Activated CD4-positive, alpha-beta T cell treated with anti-CD3 and anti-CD28 coated beads, Interleukin-2, amount 50 U/mL, for 48 hours (primary cell): ENCODE measurements at places on chromosomes 11 and 22.

DNA sequence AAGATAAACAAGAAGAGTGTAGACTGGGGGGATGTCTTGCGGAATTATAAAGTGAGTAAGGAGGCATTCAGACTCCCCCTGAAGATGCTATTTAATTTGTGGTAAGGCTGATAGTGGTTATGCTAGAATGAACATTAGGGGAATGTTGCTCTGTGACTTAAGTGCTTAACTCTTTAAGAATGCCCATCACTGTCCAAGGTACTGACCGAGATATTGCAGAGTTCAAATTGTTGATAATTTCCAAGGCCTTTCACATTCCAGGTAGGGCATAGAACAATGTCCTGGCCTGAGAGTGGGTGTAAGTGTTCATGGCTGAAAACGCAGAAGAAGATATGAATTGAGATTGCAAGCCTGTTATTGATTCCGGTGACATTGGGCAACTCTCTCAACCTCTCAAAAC lies 90.3 kb upstream of the SEZ6L start:
- DNase-seq: no peak

DNA sequence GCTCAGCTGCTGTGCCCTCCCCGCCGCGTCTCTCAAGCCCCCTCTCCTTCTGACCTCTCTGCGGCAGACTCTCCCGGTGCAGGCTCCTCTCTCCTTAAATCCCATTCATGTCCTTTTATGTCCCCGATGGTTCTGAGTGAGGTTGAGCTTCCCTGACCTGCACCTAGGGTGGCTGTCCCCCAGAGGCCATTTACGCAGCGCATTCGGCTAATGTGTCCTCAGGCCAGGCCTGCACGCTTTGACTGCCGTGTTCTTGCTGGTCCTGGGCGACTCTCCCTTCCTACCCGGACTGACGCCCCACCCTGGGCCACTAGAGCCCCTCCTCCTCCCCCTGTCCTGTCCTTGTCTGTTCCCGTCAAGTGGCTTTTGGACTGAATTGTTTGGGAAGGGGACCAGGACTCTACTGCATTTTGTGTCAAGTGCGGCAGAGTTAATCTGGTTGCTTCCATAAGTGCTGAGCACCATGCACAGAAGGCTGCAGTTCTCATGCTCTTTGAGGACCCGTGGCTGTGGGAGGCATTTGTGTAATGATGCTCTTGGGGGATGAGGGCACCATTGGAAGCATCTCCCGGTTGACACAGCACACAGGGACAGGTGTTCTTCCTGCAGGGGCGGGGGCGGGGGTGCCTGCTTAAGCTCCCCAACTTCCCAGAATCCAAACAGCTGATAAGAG lies 37.1 kb downstream of the IGHMBP2 start:
- no peak for DNase-seq

DNA sequence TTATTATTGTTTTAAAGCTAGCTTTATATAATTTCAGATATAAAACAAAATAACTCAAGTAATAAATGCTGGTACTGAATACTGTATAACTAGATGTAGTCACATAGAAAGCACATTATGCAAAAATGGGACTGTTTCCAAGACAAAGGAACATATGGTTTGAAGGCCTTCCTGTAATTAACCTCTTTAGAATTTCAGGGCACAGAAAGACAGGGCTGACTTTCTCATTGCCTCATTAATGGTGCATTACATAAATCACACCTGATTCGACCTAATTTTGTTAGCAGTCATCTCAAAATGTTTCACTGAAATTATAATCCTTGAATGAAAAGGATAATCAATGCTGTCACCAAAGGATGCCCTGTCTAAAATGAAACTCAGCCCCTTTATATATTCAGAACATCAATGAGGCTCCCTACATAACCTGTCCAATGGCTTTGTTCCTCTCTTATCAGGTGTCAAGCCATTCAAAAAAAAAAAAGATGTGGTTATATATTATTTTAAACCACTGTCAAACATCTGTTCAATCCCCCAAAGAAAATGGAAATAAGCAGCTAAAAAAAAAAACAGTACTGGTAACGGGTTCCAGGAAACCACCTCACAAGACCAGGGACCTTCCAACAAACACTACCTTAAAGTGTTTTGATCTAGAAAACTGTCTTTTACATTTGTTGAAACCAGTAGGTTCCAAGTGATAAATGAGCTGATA lies 77.4 kb downstream of the FAM168A start:
- no peak for DNase-seq

DNA sequence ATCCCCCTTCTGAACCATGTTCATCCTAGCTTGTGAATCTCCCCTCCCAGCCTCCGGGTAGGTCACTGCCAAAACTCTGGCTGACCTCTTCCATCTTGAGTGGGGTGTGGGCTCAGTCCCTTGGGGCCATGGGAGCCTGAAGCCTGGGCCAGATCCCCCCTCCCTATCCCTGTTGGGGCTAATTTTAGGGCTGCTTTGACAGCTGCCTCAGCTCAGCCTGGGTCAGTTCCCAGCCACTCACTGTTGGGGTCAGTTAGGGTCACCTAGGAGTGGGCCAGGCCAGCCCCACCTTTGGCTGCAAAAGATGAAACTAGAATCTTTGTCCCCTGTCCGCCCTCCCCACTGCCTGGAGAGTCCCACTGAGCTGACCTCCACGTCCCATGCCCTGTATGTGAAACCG lies 29.8 kb upstream of the P2RY2 start:
- DNase-seq: no peak

- DNase-seq: no peak
Observed at GRCh38 chr11:19919050-19919561, 206.5 kb downstream of the NAV2 start.
